Activated naive CD8-positive, alpha-beta T cell treated with anti-CD3 and anti-CD28 coated beads for 36 hours (primary cell): ENCODE measurements at places on chromosomes 11 and 22. TPM values are rescaled to one million over a fixed set of nuclear protein-coding genes. Genes with fewer than 3 reads are reported as not detected.

Gene OR51B2
- total RNA-seq: not detected

Gene MYO7A
- total RNA-seq: 0.06 TPM

Gene MUC2
- total RNA-seq: not detected

Gene SCUBE2
- not detected for total RNA-seq

Gene B3GAT1
- 0.04 TPM for total RNA-seq

Gene APOA1
- total RNA-seq: 0.33 TPM

Gene SOX6
- not detected for total RNA-seq

Gene LMNTD2
- total RNA-seq: 1.3 TPM

Gene SSTR3
- 7.1 TPM for total RNA-seq

Gene MPZL3
- total RNA-seq: 50.7 TPM

DNA sequence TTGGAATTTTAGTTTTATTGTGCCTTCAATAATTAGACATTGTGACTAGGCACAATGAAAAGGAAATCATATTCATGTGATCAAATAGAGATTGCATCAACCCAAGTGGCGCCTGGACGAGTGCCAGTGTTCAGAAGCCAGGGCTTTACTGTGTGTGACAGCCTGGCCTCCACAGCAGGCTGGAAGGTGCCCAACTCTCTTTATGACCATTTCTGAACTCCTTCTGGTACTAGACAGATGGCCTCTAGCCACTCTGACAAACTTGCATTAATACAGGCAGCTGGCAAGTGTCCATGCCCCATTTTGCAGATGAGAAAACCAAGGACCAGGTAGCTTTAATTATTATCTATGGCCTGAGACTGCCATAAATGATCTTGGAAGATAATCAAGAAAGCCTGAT, 8.3 kb upstream of the POU2AF1 start:
- DNase-seq: no peak

GRCh38 chr11:7637447-7638157, 35.7 kb downstream of the CYB5R2 start:
- DNase-seq: no peak

DNA sequence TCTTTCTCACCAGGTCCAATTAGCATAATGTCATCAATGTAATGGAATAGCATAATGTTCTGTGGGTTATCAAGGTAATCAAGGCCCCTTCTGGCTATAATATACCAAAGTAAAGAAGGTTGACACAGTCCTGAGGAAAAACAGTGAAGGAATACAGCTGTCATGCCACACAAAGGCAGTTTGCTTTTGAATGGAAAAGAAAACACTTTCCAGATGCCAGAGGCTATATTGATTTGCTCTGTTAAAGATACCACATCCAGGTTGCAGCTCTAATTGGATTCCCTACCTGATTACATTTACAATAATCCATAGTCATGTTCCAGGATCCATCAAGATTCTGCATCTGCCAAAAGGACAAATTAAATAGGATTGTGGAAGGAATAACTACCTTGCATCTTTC, 22.3 kb upstream of the CLPB start:
- DNase-seq: no peak

GRCh38 chr11:82038154-82038553, 695.5 kb downstream of the FAM181B start:
- DNase-seq: no peak

GRCh38 chr11:131760091-131761061, 390.0 kb downstream of the NTM start:
- no peak for DNase-seq

DNA sequence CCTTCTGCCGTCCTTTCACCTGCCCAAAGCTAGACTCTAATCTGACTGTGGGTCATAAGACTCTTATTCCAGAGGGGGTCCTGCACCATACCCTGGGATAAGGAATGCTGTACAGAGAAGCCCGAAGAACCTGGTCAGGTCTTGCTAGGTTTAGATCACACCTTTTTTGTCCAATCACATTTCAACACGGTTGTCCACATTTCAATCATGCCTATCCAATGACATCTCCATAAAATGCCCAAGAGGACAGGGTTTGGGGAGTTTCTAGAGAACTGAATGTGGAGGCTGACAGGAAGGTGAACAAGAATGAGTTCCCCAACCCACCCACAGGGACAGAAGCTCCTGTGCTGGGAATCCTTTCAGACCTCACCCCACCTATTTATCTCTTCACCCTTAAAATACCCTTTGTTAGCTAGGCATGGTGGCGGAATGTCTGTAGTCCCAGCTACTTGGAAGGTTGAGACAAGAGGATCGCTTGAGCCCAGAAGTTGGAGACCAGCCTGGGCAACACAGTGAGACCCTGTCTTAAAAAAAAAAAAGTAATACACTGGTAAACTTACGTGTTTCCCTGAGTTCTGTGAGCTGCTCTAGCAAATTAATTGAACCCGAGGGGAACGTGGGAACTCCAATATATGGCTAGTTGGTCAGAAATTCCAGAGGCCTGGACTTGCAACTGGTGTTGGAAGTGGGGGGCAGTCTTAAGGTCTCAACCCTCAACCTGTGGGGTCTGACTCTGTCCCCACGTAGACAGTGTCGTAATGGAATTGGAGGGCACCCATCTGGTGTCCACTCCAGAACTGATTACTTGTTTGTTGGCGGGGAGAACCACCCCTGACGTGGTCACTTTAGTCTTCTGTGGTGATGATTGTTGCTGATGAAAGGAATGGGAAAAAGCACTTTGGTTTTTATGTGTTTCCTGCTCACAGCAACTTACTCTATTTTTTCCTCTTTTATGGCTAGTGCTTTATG, 17.8 kb downstream of the TCIRG1 start:
- no peak for DNase-seq

DNA sequence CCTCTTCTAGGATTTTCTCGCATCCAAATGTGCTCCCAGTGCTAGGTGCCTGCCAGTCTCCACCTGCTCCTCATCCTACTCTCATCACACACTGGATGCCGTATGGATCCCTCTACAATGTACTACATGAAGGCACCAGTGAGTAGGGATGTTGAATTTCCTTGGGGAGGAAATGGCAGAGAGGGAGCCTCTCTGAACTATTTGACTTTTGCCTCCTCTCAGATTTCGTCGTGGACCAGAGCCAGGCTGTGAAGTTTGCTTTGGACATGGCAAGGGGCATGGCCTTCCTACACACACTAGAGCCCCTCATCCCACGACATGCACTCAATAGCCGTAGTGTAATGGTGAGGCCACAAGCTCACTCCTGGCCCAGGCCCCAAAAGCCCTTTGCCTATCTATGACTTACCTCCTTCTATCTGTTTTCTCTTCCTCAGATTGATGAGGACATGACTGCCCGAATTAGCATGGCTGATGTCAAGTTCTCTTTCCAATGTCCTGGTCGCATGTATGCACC, 2.5 kb downstream of the TAF10 start:
- no peak for DNase-seq

DNA sequence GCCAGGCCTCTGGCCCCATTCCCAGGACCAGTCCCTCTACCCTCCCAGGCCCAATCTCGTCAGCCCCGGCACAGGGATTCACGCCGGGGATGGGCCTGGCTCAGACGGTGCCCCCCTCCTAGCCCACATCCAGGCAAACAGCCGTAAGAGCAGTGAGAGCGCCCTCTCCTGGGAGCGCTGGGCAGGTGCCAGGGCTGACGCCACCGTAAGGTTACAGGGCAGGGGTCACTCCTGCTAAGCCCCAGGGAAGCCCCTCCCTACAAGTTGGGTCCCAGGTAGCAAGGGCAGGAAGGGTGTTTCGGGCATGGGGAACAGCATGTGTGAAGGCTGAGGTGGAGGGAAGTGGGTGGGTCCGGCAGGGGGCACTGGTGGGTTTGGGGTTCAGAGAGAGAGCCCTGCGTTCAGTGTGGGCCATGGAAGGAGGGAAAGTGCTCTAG, 19.2 kb upstream of the PPARA start:
- no peak for DNase-seq

- DNase-seq: no peak
Observed at GRCh38 chr22:43627485-43628213, 184.5 kb downstream of the EFCAB6 start.

DNA sequence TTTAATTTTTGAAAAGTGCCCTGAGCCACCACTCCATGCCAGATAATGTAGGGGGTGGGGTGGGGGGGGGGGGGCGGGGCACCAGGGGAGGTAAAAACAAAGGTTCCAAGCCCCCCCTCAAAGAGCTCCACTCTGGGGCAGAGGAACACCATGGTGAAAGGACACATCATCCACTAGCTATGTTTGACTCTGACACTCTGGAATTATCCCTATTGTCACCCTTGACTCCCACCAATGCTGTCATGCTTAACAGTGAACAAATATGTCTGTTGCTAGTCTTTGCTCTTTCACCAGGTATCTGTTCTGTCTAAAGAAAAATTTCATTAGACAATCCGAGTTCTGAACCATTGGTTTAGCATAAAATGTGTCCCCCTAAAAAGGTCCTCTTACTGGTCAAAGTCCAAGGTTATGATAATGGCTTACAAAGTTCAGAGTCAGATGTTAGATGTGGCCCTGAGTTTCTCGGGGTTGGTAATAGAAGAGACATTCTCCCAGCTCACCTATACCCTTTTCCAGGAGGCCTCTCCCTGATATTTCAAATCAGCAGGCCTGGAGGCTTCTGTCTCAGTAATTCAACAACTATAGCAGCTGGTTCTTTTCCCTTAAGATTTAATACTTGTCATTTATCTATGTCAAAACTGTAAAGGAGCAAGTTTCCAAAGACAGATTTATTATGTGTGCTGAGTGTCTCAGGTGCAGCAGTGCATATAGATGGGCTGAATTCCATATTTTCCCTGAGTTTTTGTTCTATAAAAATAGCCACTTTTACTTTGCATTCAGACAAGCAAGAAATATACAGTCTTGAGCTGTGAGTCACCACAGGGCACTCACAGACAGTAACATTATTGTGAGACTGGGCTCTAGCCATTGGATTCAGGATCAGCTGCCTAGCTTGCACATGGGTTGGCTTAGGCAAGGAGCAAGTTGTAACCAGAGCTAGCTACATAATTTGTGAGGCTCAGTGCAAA, 174.1 kb downstream of the CSNK2A3 start:
- no peak for DNase-seq

- DNase-seq: no peak
Observed at GRCh38 chr22:49156662-49157285, 670.9 kb downstream of the BRD1 start.

DNA sequence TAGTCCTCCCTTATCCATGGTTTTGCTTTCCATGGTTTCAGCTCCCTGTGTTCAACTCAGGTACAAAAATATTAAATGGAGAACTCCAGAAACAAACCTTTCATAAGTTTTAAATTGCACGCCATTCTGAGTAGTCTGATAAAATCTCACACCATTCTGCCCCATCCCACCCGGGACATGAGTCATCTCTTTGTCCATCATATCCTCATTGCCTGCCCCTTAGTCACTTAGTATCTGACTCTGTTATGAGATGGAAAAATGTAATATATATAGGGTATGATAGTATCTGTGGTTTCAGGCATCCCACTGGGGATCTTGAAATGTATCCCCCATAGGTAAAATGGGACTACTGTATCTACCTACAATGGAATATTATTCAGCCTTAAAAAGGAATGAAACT, 35.5 kb upstream of the FGF3 start:
- no peak for DNase-seq

GRCh38 chr11:30445056-30445455, 122.2 kb downstream of the ARL14EP start:
- no peak for DNase-seq

GRCh38 chr11:108125096-108125495, 3.7 kb downstream of the ACAT1 start:
- no peak for DNase-seq

DNA sequence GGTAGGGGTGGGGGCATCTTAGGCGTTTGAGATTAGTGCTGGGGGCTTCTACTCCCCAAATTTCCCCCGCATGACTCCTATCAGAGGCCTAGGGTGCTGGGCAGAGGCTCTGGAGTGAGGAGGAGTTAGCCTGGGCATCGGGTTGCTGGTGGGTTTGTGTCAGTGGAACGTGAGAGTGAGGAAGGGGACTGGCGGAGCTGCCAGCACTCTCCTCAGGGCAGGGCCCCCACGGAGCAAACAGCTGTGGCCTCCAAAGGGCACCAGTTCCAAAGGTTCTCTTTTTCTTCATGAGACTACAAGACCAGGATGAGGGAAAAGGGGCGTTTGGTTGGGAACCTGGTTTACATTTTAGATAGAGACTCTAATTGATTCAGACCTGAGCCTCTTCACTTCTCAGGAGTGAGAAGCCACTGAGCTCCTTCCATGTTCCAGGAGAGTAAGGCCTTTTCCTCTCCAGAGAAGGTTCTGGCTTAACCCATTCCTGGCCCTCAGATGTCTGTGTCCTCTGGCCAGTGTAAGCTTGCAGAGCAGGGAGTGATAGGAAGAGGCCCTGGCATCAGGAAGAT, 35.6 kb upstream of the CDON start:
- DNase-seq: no peak

- no peak for DNase-seq
Observed at GRCh38 chr11:16195651-16196050, 160.7 kb downstream of the SOX6 start.

DNA sequence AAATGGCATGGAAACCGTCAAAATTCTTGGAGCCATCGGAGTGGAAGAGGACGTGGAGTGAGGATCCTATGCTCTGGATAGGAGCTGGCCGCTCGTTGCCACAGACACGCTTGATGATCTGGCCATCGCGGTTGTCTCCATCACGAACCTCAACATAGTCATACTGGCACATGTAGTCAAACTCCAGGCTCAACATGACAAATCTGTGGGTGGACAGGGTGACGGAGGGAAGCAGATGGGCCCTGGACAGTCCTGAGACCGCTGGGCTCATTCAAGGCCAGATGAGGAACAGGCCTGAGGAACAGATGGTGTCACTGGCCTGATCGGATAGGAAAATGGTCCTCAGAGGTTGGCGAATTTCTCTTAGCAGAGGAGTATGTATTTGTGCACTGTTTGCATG, 51.3 kb upstream of the SLC1A2 start:
- DNase-seq: no peak

DNA sequence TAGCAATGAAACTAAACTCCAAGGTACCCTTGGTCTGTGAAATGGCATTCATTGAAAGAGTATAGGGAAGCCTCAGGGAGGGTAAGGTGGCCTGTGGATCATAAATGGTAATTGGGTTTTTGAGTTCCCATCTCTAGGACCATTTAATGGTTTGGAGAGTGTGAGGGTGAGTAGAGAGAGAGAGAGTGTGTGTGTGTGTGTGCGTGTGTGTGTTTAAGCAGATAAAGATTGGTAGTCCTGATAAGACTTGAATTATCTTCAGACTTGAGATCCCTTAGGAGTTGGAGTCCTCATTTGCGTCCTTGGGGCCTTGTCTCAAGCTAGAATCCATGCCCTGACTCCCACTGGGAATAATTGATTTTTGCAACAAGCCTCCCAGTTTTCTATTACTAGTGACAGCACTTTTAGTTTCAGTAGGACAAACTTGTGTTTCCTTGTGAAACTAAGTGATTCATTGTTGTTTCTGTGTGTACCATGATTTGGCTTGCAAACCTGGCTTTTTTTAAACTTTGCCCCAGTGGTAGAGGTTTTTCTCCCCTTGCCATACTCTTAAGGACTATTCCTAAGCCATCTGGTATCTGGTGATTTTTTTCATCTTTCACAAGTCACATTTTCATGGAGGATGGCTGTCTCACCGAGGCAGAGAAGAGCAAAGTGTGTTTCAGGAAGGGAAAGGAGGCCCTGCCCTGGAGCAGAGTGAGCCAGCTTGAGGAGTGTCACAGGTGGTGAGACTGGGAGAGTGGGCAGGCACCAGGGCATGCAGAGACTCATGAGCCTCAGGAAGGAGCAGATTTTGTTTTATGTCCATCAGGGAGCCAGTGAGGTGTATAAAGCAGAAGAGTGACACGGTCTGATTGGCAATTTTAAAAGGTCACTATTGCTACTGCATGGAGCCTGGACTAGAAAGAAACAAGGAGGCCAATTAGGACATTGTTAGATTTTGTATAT, 26.7 kb downstream of the ALKBH3 start:
- no peak for DNase-seq

GRCh38 chr11:76085270-76085669, 121.0 kb downstream of the WNT11 start:
- DNase-seq: no peak
